ENCODE measurements at places on chromosomes 5 and 9.
A peak's percentile ranks its signal among the peaks of the same experiment; 100 is the strongest.

DNA sequence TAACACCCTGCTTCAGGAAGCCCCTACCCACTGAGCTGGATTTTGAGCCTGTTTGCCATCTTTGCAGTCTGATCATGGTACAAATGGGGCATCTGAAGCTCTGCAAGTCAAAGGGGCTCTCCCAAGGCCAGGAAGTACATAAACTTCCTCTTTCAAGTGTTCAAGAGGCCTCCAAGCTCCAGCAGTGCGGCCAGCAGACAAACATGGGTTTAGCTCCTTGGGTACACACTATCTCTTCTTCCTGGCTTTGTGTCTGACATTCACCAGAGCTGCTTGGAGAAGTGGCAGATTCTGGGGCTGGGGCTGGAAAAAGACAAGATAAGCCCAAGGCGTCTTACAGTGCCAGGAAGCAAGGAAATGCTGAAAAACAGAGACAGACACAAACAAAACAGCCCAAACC is 34.1 kb downstream of the LAMC3 start:
- no peak for DNase-seq

GRCh38 chr9:137493364-137494103 is 34.4 kb upstream of the NSMF start:
- DNase-seq: no peak

DNA sequence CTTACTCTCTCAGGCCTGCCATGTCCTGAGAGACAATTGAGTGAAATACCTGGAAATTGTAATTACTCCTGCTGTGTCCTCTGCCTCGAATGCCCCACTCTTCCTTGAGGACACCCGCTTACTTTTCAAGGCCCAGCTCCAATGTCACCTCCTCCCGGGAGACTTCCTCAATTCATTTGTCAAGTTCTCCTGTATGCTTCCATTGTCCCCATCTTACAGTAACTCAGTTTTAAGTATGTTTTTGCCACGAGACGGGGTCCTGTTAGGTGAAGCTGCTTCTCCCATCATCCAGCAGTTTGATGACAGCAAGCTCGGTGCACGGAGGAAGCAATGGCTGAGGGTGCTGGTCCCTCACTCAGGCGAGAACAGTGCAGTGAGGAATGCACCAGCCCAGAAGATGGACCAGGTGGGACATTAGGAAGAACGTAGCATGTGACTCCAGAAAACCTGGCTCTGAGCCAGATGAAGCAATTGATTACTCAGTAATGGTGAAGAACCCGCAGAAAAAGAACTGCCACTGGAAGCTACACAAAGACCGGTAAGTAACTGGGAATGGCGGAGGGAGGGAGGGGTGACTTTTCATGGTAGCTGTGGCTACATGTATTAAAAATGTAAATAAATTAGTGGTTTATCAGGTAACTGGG is 274.8 kb downstream of the DENND1A start:
- DNase-seq: no peak

- DNase-seq: no peak
Observed at GRCh38 chr5:154817815-154818214, 32.6 kb downstream of the FAXDC2 start.

- DNase-seq: no peak
Observed at GRCh38 chr5:101991486-101991885, 304.6 kb downstream of the SLCO4C1 start.

GRCh38 chr9:81597419-81598122 is 91.8 kb downstream of the TLE1 start:
- no peak for DNase-seq

DNA sequence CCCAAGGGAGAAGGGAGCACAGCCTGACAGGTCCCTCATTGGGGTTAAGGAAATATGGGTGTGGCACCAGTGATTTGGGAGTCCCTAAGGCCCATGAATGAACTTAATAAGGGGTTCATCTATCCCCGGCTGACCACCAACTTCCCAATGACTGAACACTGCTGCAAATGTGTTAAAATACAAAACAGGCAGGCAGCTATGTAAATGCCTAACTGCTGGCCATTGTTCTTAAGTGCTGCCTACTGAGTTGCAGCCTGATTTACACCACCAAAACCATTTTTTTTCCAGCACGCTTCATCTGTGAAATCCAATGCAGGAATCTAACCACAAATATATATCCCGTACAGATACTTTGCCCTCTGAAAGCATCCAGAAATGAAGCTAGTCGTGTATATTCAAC is 478.5 kb downstream of the PTPRD start:
- no peak for DNase-seq

- no peak for DNase-seq
Observed at GRCh38 chr5:93573354-93574351, 7.4 kb downstream of the NR2F1-AS1 start.

DNA sequence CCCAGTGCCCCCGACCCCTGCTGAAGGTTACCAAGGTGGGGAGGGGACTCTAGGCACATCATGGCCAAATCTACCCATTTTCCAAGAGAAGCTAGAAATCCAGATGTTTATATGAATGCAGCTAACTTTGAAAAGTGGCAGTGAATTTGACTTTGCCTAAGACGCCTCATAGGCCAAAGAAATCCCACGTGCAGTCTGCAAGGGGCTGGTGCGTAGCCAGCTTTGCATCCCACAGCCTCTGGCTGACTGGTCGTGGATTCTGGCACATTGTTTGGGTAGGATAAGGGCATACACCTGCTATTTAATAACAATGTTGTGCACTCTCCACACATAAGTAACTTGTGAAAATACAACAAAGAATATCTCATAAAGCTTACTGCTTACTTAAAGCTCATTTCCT is 3.5 kb upstream of the GADD45G start:
- DNase-seq: no peak

- no peak for DNase-seq
Observed at GRCh38 chr9:97475059-97475458, 26.4 kb upstream of the TMOD1 start.

DNA sequence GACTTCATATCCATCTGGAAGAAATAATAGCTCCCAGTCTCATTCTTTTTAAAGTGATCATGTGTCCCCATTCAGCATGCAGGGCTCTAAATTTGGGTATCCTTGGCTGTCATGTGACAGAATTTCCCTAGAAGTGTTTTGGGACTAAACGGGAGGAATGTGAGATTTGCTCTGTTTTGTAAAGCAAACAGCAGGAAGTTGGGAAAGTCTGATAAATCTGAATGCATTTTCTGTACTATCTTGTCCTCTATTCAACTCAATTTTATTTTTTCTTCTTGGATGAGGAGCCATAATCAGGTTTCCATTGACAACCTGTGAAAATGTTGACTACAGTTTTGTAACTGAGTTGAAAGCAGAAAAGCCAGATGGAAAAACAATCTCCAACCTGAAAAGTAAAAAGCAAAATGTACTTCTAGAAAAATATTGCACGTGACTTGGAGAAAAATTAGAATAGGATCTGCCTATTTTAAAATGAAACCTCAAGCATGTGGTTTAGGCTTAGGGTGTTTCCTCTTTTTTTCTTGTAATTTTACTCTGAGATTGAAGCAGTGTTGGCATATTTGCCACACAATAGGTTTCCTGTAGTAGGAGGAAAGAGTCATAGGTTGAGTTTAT is 76.2 kb upstream of the IL6ST start:
- peak; percentile 58 for DNase-seq

DNA sequence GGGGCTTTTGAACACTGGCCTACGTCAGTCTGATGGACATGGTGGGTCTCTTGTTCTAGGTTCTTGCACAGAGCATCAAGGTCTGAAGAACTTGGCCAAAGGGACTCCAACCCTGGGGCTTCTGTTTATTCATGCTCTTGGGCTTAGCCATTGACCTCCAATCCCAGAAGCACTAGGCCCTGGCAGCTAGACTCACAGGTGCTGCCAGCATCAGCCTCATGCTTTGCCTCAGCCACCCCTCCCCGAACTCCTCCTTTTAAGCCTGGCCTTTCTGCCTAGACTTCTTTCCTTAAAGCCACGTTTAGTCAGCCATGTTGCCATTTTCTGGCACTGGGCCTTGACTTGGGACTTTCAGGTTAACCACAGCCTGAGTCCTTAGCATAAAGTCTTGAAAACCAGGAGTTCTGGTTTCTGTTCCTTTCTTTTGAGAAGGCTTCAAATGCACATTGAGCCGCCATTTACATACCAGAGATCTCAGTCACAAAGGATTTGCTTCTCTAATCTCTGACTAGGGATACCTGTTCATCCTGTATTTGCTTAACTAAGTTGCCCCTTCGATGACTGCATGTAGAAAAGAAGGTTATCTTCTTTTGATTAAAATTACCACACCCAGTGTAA is 54.7 kb downstream of the ANGPTL2 start:
- no peak for DNase-seq

DNA sequence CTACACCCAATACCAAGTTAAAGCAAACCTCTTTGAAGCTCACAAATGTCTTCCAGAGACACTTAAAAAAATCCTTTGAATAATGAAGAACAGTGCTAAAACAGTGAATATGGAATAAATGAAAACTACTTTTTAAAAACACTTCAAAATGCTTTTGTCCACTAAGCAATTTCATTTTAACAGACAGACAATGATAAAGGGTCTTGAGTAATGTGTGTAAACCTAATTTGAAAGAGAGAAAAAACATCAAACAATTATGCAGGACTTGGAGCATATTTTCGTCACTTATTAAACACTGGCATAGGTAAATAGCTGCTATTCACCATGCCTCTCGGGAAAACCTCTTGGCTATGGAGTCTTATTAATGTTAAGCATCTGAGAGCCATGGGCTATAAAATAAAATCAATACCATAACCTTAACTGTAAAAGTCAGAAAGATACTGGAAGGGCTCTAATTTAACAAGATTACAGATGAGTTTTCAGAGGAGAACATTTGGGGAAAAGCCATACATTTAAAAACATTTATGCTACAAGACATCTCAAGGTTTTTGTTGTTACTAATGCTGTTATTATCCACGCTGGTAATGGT is 177.8 kb downstream of the NFIB start:
- no peak for DNase-seq

DNA sequence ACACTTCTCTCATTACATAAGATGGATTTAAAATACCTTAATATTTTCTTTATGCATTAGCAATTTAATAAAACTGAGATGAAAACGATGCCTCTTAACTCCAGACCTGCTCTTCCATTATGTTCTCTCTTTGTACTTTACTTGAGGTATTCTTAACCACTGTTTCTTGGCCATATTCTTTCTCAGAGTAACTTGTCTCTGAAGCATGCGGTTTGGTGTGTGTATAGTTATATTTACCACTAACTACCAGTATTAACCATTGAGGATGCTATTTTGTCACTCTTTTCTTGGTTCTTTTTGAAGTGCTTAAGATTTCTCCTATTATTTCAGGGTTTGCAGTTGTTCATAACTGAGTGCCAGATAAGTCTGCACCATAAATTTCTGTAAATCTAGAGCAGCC is 17.9 kb downstream of the TMEM167A start:
- DNase-seq: no peak

DNA sequence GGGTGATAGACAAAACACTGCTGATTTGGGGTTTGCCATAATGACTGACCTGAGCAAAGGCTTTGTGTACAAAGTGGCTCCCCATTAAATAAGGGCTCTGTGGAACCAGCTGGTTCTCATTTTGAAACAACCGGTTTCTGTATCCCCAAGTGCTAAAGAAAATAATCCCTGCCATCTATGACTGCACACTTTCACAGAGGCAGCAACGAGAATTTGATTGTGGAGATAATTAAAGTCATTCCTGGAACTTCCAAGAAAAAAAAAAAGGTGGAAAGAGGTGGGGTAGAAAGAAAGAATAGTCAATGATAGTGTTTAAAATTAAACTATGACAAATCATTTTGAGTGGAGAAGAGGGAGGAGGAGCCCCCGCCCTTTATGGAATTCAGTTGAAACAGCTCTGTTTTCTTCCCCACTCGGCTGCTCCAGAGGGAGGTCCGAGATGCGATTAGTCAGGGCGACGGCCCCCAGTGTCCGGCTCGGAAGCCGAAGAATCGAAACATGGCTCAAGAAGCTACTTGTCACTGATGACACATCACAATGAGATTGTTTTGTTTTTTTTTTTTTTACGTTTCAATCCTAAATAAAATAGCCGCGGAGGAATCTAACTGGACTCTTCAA is 38.4 kb downstream of the EBF1 start:
- DNase-seq: no peak

DNA sequence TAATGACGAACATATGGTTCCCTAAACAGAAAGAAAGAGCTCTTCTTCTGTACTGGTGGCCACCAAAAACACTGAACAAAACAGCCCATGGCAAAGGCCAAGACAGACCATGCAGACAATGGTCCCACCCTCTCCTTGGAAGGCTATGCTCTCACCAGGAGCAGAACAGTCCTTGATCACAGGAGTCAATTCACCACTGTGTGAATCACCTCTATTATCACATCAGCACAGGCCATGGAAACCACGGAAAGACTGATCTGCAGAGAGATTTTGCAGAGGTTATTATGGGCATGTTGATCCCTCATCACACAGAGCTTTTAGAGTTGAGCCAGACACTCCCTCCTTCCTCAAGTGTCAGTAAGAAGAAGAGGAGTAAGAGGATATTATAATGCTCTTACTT is 134.0 kb upstream of the RASEF start:
- no peak for DNase-seq

DNA sequence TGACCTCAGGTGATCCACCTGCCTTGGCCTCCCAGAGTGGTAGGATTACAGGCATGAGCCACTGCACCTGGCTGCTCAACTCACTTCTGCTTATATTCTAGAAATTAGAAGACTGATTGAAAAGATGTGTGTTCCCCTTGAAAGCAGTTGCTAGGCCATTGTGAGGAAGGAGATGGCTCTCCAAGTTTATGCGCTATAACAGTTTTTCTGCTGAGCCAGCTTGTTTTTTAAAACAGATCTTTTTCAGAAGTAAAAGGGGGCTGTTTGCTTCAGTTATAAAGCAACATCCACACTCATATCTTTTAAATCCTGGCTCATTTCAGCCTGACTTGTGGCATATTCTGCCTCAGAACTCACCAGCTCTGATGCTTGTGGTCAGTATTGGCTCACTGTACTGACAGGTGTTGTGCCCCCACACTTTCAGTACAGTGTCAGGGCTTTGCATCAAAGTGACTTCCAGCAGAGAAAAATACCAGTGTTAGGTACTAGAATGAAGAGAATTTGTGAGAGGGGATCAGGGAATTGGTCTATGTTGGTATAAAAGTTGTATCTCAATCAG is 49.4 kb downstream of the NUP214 start:
- no peak for DNase-seq

DNA sequence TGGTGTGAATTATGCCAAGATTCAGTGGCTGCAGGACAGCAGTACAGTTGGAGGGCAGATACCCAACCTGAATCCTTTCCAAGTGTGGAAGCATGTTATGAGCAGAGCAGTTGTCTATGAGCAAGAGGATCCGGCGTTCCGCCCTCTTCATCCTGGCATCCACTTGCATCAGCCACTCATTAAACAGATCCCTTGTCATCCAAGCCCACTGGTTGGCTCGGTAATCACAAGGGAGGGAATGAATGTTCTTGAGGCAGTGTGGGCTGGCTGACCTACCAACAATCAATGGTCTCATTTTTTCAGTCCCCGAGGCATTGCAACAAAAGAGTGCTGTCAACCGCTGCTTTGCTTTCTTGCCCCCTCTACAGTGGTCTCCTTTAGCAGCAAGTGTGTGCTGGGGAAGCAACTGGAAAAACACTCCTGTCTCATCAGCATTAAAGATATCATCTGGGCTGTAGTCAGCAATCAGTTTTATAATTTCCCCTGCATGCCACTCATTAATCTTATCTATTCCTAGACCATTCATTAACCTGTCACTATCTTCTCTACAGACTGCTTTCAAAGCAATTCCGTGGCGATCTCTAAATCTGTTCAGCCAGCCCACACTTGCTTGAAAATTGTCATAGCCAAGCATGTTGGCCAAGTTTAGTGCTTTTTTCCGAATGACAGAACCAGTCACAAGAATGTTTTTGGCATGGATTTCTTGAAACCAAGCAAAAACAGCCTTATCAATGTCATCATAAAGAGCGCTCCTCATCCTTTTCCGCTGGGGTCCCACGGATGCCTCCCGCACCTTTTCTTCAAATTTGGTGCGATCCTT is 4.9 kb downstream of the TIGD6 start:
- no peak for DNase-seq
